ENCODE measurements at places on chromosomes 5 and 9.

- DNase-seq = no peak
Observed at GRCh38 chr5:118146824-118147223, 841.5 kb downstream of the DTWD2 start.

- DNase-seq = no peak
Observed at GRCh38 chr5:8213701-8214240, 344.8 kb downstream of the MTRR start.

GRCh38 chr5:123303802-123304201 lies 119.4 kb downstream of the CEP120 start:
- DNase-seq = no peak

- DNase-seq = no peak
Observed at GRCh38 chr9:9522406-9522805, 1090.4 kb downstream of the PTPRD start.

DNA sequence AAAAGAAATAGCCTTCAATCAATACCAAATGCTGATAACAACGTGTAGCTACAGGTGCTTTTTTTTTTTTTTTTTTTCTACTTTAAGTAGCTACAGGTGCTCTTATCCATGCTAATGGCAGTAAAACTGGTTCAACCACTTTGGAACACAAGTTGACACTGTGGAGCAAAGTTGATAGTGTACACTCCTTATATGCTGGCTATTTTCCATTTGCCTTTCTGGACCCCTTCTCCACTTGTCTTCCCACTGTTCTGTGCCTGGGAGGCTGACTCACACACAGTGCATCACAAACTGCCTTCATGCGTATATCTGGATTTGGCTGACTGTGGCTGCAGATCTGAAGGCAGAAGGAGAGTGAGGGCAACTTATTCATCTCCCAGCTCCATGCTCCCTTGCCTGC lies 247.9 kb downstream of the MSX2 start:
- DNase-seq = no peak

GRCh38 chr9:122252796-122253195 lies 11.8 kb downstream of the RBM18 start:
- DNase-seq = no peak

GRCh38 chr5:134120386-134121138 lies 6.1 kb downstream of the TCF7 start:
- no peak for DNase-seq

DNA sequence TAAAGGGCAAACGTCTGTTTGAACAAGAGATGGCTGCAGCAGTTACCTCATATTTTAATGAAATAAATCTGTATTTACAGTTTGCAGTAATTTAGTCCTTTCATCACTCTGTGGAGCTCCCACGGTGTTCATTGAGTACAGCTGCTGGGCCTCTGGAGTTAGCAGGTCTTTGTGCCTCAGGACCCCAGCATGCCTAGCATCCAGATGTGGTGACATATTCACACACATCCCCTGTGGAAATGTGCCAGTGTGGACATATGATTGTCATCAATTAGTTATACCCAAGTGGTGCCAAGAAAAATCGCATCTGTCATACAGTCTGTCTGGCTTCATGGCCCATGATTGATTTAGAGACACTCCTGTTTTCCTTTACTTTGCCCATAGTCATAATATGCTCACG lies 77.3 kb downstream of the NNT start:
- no peak for DNase-seq

All from stimulated activated CD8-positive, alpha-beta memory T cell treated with anti-CD3 and anti-CD28 coated beads, Interleukin-15, amount 100 ng/mL, for 1 hour (primary cell).